MCF 10A (cell line): ENCODE measurements at places on chromosomes 13 and 19. TPM values are rescaled to one million over a fixed set of nuclear protein-coding genes. Genes with fewer than 3 reads are reported as not detected.

Gene FFAR3
- total RNA-seq = not detected in 2 replicates

Gene FFAR2
- total RNA-seq = not detected in 2 replicates

Gene U2AF2
- total RNA-seq = 220 and 280 TPM in 2 replicates

Gene MISP3
- total RNA-seq = 0.32 and 0.54 TPM in 2 replicates

DNA sequence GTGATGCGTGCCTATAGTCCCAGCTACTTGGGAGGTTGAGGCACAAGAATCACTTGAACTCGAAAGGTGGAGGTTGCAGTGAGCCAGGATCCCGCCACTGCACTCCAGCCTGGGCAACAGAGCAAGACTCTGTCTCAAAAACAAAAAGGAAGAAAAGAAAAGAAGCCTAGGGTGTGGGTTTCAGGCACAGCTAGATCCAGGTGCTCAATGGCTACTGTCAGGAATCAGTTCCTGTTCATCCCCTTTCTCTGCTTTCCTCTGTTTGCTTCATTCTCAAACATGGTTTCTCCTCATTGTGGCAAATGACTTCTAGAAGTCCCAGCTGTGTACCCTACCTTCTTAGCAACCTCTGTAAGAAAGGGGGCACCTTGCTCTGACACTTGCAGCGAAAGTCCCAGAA, 5.9 kb downstream of the CBLC start:
- DNase-seq = no peak

DNA sequence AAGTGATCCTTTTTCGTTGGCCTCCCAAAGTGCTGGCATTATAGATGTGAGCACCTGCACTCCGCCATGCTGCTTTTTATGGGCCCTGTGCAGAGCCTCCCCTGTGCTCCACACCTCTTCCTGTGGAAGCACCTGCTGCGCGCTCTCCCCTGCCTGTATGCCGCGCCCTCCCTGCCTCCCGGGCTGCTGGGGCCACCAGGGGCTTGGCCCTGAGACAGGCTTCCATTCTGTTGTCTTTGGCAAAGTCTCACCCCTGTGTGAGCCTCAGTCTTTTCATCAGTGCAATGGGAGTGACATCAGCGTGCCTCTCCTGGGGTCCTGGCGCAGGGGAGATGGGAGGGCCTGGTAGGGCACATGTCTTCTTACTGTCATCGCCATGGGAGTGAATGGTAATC, 1.3 kb downstream of the FAM174C start:
- DNase-seq = no peak

DNA sequence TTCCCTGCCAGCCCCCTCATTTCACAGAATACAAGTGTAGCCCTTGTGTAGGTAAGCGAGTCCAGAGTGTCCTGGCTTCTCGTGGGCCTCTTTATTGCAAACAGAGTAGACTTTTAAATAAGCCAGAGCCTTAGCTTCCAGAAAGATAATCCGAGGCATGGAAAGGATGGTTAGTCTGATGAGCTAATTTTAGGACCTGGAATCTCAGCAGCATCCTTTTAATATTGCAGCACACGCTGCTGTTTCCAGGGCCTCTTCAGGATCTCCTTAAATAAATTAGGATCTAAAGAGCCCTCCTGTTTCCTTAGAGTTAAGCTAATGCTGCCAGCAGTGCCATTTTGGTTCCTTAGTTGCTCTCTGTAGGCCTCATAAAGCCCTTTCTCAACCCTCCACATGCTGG, 99.2 kb downstream of the RFC3 start:
- no peak for DNase-seq

GRCh38 chr19:4510435-4511255, 7.6 kb downstream of the PLIN4 start:
- no peak for DNase-seq

GRCh38 chr13:66958611-66959010, 271.5 kb downstream of the PCDH9 start:
- no peak for DNase-seq

DNA sequence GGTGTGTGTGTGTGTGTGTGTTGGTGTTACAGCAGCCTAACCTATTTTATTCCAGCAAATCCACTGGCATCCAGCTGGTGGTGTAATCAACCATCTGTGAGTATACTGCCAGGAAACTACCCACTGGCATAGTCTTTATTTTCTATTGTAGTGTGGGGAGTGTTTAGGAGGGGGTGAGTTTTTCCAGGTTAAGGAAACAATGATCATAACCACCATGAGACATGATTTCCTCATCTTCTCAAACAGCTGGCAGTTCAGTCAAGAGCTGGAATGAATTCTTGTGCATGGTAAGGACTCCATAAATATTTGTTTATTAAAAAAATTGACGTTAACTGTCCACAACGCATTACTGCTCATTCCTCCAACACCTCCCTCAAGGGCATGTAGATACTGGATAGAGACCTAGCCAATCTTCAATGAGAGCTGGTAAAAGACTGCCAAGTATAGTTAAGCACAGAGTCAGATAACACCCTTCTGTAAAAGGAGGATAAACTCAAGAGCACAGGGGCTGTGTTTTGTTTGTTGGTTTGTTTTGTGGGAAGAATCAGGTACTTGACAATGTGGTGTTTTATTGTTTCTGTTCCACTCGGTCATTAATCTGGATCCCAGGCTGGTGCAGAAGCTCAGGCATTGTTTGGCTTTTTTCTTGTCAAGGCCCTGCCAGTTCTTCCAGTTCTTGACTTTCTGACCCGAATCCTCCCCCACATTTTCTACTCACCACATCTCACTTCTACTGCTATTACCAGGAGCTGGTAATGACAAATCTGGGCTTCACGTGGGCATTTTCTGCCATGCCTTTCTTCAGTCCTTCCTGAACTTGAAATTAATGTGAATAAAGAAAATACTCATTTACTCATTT, 31.6 kb upstream of the SLC46A3 start:
- DNase-seq = peak; percentile 63

GRCh38 chr13:109741966-109742365, 44.4 kb downstream of the IRS2 start:
- DNase-seq = no peak

DNA sequence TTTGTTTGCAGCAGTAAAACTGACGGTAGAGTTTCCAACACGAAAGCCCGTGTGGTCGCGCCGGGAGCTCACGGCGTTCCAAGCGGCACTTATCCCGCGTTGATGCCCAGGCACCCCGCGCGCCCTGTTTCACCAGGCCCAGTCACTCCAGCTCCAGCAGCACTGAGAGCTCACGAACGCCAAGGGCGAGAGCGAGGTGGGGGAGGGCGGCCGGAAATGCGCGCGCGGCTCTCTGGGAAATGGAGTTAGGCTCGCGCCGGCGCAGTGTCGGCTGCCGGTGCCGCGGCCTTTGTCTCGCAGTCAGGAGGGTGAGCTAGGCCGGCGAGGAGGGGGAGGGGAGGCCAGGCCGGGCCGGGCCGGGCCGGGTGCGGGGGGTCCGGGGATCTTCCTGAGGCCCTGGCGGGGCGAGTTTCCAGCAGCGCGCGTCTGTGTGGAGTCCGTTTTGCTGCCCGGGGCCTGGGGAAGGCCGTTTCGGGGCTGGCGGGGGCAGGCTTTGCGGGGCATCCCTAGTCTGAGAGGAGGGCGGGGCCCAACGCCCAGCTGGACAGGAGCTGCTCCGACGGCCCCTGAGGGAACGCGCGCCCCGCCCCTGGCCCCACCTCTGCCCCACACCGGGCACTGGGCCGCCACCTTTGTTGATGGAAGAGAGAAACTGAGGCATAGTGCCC, at the start of gene ZNF135:
Gene ZNF135 (plus strand): TSS at position 280 of the 668 bp plus-strand sequence. CDS start 721 bp downstream, outside the sequence.
- DNase-seq = no peak
